ENCODE measurements at places on chromosomes 5 and 9.
A peak's percentile ranks its signal among the peaks of the same experiment; 100 is the strongest.

DNA sequence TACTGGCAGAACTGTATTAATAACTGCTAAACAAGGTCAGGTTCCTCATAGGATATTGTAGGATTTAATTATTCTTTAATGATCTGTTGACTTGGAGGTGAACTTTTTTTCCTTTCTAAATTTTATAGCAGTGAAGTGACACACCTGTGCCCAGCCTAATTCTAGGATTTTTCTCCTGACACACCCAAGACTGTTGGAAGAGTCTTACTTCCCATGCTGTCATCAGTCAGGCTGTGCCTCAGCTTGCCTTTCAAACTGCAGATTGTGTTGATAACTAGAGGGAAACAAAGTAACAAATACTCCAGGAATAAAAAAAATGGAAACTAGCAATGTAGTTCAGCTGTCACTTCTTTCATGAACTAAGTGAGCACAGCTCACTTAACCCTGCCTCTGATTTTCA, 22.0 kb downstream of the OTULIN start:
- no peak for DNase-seq

DNA sequence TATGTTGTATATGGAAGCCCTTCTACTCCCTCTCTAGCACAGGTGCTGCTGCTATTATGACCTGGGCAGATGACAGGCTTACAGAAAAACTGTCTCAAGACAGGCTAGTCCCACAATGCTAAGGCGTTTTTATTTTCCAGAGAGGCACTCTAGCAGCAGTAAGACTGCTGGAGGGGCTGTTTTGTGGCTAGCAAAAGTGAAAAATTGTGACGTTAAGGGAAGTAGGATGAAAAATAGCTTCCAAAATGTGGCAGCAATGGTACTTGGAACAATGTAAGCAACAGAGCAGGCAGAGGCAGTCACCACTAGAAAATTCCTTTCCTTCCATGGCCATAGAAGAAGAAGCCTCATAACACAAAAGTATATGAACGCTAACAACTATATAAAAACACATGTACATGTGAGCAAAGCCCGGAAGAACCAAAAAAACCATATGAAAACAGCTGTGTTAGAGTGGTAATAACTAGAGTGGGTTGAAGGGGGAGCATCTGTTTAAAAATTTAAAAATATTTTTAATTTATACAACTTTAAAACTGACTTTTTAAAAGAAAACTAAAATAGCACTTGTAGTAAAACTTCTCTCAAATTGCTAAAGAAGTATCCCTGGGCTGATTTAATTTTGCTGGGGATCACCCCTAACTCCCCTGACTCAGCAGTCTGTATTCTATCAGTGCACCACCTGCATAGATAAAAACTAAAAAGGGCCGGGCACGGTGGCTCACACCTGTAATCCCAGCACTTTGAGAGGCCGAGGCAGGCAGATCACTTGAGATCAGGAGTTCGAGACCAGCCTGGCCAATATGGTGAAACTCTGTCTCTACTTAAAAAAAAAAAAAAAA, 30.6 kb downstream of the CLINT1 start:
- DNase-seq = no peak

DNA sequence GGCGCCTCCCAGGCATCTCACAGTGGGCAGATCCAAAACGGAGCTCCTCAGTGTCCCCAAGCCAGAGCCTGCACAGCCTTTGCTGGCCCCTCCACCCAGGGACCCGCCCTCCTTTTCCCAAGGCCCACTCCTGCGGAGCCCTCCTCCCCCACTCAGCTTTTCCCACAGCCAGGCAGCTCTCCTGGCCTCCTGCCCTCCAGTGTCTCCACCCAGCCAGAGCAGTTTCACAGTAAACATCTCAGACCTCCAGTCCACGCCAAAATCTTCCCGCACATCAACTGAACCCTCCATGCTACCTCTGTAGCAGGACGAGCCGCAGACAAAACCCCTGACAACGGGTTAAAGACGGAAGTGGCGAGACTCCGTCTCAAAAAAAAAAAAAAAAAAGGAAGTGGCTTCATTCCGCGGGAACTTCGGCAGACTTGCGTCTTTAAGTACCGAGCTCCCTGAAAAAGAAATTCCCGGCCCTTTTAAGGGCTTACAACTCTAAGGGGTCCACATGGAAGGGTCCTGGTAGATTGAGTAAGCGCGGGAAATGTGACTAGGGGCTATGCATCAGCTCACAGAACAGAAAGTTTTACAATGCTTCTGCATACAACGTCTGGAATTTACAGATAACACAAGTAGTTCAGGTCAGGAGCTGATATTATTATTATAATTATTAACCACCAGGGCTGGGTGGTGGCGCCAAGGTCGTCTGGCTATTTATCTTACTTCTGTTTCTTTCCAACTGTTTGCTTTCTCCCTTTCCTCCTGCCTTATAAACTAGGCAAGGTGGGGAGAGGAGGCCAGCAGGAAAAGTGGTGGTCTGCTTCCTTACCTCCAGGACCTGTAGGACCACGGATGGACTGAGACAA, 11.4 kb upstream of the GRIN1 start:
- DNase-seq = peak; percentile 39

DNA sequence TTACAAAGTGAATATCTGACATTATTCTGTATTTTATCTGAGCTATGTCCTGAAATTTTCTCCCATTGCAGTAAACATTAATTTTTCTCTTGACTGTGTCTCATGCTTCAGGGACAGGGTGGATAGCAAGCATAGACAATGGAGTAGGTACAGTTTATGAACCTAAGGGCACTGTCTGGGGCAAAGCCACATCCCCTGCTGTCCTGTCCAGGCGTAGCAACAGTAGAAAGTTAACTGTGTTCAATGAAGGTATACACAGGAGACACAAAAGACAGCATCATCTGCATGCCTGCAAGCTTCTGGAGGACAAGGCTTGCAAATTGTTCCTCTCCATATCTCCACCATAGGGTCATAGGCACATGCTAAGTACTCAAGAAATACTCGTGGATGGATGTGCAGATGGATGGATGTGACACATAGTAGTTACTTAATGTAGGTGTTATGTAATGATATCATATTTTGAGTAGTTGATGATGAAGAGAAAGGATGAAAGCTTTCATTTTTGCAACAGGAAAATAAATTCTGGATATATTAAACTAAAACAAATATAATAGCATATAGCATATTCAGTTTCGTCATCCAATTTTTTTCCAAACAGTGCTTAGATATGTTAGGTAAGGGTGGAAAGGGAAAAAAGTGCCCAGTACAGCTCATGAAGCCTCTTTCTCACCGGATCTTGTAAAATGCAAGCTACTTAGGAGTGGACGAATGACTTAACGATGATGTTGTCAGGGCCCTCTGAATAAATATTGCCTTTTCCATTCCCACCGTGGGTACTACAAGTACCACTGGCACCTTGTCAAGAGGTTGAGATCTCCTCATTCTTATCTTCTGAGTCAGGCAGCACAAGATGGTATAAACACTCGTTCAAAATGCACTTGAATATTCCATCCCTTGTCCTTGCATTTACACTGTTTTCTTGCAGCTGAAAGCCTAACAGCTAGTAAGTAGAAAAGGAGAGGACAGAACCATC, 19.9 kb upstream of the ZSWIM6 start:
- DNase-seq = peak; percentile 86

DNA sequence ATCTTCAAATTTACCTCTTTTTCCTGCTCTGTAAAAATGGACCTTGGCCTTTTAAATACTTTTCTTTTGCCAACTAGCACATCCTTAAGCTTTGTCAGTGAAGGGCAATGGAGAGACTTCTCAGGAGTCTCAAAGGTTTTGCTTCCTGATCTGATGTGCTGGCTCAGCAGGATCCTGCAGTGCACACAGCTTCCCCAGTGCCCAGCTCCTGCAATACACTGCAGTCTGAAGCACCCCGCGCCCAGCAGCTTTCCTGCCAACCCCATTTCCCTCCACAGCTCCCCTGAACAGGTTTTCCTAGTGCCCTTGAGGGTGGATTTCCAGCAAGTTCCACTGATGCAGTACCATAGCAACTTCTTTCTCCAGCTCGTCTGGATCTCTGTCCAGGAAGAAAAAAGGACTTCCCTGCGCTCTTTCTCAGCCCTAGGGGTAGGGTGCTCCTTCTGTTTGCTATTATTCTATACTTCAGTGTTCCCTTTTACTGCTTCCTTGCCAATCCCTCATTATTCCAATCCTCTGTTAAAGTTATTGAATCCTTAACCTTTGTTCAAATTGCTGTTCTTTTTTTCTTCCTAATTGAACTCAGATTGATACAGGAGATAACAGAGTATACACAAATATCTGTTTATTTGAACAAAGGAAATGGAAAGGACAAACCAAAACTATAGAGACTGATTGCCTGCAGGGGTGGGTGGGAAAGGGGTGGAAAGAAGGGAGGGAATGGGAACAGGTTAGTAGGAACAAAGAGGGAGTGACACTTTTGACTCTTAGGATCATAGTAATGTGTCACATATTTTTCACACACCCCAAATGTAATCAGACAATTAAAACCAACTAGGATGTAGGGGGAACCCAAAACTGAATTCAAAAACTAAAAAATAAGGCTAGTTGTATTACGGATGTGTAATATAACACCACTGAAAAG, 8.5 kb downstream of the SNAPC3 start:
- DNase-seq = no peak

DNA sequence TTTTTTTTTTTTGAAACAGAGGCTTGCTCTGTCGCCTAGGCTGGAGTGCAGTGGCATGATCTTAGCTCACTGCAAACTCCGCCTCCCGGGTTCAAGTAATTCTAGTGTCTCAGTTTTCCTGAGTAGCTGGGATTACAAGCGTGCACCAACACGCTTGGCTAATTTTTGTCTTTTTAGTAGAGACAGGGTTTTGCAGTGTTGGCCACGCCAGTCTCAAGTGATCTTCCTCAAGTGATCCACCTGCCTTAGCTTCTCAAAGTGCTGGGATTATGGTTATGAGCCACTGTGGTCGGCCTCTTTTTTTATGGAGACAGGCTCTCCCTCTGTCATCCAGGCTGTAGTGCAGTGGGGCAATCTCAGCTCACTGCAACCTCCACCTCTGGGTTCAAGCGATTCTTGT, 82.9 kb downstream of the RAB24 start:
- DNase-seq = no peak

DNA sequence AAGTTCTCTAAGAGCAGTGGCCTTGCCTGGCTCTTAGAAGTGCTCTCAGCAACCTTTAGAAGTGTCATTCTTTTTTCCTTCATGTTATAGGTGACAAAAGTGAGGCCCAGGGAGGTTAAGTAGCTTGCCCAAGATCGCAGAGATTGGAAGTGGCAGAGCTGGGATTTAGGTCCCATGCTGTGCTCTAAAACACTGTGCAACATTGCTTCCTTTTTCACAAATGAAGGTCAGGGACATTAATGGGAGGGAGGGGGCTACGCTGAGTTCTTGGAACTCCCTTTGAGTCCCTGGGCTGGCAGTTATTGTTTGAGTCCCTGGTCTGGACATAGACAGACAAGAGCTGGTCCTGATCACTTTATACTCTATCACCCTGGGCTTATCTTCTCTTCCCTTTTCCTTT, 45.3 kb downstream of the PAM start:
- DNase-seq = no peak

DNA sequence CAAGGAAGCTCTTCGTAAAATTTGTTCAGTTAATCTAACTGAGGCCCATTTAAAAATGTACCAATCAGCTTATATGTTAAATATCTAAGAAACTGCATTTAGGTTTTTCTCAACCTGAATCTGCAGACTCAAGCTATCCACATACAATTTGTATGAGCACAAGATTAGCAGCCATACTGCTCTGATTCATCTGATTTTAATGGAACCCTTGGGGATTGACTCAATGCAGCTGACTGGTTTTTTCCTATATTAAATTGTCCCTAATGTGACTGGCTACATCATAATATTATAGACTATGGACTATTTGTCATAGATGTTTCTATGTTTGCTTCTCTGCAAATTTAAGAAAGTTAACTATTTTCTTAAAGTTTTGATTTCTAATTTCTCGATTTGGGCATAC, 451.0 kb upstream of the TUSC1 start:
- DNase-seq = no peak

DNA sequence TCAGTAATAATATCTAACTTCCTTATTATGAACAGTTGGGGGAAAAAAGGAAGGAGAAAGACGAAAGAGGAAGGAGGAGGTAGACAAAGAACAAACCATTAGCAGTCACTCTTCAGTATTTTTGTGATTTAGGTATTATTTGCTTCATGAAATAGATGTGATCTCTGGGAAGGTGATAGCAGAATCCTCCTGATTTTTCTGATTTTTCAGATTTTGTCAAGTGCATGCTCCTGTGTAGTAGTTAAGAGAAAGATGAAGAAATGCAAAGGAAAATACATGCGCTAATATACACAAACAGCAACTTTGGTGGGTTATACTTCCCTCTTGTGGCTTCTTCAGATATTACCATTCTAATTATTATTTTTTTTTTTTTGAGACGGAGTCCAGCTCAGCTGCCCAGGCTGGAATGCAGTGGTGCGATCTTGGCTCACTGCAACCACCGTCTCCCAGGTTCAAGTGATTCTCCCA, 31.6 kb downstream of the LMNB1 start:
- DNase-seq = peak; percentile 23

GRCh38 chr9:98228392-98229089, 26.9 kb downstream of the TBC1D2 start:
- no peak for DNase-seq

GRCh38 chr9:27888661-27889295, 315.5 kb upstream of the C9orf72 start:
- no peak for DNase-seq

GRCh38 chr5:52787600-52788504, at the start of the genes ITGA1 and PELO:
ITGA1 (plus strand) TSS chr5:52787916; CDS start chr5:52788354, 438 bp downstream.
PELO (plus strand) TSS chr5:52787916; CDS start chr5:52800395, 12,479 bp downstream.
- DNase-seq = peak; percentile 95

- DNase-seq = no peak
Observed at GRCh38 chr9:120524863-120525262, 55.1 kb downstream of the CDK5RAP2 start.

GRCh38 chr5:54673523-54674225, 156.1 kb downstream of the SNX18 start:
- peak; percentile 5 for DNase-seq

DNA sequence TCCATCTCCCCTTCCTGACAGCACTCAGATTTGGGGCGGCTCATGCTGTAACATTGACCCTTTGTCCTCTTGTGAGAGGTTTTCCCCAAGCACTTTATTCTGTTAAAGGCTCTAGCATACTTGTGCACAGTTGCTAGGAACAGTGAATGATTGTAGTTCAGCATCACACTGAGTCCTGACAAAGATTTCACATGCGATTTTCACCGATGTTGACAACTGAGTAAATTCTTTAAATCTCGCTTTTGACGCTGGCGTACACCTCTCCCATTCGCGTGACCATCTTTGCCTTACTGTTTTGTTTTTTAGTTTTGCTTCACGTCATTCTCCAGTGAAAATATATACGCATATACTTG, 780 bp downstream of the CDC37L1 start:
- DNase-seq = no peak

Data from RPMI7951 (cell line).